ENCODE measurements at places on chromosomes 16 and 17.
A peak's percentile ranks its signal among the peaks of the same experiment; 100 is the strongest.

DNA sequence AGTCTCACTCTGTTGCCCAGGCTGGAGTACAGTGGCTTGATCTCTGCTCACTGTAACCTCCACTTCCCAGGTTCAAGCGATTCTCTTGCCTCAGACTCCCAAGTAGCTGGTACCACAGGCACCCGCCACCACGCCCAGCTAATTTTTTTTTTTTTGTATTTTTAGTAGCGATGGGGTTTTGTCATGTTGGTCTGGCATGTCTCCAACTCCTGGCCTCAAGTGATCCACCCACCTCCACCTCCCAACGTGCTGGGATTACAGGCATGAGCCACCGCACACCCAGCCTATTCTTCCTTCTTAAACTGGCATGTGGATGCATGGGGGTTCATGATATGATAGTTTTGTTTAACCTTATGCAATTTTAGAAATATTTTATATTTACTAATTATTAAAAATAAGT lies 39.4 kb upstream of the VWA3A start:
- no peak for DNase-seq

- no peak for DNase-seq
Observed at GRCh38 chr17:8935191-8935590, 30.3 kb downstream of the PIK3R5 start.

DNA sequence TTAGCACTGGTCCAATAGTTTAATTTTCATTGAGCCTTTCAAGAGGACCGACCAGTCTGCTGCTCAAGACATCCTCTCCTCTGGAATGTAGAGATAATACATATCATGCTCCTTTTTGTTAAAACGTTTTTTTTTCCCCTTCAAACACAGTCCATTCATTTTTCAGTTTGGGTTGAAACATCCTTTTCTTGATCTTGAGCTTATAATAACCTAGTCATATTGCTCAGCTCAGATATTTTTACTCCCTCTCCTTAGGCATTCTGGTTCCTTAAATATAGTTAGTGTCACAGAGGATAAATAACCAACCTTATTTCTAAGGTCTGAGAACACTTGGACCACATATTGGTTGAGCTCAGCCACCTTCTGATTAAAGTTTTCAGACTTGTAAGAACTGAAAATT lies 12.8 kb downstream of the ANKRD40CL start:
- DNase-seq, result no peak

GRCh38 chr17:12667299-12667958 lies 1.7 kb downstream of the MYOCD start:
- peak; percentile 37 for DNase-seq

- no peak for DNase-seq
Observed at GRCh38 chr17:49741692-49742076, 22.2 kb downstream of the FAM117A start.

DNA sequence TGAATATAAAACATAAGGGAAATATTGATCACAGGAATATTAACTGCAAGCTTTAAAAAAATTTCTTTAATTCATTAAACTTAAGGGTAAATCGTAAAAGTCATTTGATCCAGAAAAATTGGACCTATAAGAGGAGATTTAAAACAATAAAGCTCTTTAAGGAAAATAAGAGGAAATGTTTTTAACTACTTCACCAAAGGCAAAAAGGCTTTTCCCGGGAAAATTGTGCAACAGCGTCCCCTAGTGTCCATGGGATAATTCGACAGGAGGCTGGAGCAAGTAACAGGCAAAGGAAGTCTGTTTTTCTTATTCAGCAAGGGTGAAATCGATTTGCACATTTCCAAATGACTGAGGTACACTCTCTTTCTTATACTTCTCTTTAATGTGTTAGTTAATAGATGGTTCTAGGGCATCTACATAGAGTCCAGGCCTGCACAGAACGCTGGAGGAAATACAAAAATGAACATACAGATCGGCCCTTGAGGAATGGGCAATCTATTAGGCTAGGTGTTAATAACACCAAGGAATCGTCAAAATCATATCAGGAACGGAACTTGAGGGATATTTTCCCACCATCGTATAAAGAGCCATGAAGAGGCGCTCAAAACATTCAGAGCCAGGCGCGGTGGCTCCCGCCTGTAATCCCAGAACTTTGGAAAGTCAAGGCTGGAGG lies 61.4 kb downstream of the ZNF18 start:
- peak; percentile 69 for DNase-seq

DNA sequence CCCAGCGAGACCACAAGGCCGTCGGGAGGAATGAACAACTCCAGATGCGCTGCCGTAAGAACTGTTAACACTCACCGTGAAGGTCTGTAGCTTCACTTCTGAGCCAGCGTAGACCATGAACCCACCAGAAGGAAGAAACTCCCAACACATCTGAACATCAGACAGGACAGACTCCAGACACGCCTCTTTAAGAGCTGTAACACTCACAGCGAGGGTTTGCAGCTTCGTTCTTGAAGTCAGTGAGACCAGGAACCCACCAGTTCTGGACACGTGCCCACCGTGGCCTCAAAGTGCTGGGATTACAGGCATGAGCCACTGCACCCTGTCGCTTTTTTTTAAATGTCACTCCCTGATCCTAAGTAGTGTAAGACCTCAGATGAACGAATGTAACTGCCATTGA lies 17.3 kb downstream of the KPNA2 start:
- DNase-seq, result no peak

DNA sequence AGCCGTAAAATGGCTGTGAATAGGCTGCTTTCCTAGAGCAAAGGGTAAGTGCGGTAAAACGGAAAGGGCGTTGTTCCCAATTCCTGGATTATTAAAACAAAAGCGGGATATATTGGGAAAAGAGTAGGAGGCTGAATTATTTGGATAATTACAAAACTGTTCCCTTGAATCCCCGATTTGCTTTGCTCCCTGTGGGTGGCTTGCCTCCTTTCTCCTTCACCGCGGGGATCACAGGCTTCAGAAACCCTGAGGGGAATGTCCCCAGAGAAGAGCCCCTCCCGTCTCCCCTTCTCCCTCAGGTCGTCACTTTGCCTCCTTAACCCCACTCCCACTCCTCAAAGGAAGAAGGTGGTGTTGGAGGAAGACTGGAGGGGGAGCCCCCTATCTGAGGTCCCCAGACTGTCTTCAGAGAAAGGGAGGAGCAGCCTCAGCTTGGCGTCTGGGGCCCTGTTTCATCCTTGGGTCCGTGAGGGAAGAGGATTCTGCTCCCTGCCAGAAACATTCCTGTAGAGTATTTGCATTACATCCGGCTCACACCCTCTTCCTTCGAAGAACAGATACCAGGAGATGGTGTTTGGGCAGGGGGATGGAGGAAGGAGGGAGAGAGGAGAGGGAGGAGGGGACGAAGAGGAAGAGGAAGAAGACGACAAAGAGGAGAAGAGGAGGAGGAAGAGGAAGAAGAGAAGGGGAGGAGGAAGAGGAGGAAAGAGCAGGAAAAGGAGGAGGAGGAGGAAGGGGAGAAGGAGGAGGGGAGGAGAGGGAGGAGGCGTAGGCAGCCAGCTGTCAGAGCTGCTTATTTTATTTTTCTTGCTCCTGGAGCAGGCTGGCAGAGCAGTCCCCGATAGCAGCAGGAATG lies 31.8 kb downstream of the MRM1 start:
- DNase-seq, result no peak

Data from muscle of back (tissue), 13 donors.